ENCODE measurements at places on chromosomes 16 and 17. TPM values are rescaled to one million over a fixed set of nuclear protein-coding genes. Genes with fewer than 3 reads are reported as not detected.

- H3K36me3 ChIP-seq: peaks cover 4% of the 10 kb centered on the region
- H3K27me3 ChIP-seq: no peaks in the 10 kb centered on the region
- peak overlapping the region; percentile 65 for H3K27ac ChIP-seq
- H3K4me3 ChIP-seq: no peak overlapping the region
- DNase-seq: peak; percentile 96
These were observed 31.3 kb downstream of the ZCCHC14 start for GRCh38 chr16:87461466-87461991.

DNA sequence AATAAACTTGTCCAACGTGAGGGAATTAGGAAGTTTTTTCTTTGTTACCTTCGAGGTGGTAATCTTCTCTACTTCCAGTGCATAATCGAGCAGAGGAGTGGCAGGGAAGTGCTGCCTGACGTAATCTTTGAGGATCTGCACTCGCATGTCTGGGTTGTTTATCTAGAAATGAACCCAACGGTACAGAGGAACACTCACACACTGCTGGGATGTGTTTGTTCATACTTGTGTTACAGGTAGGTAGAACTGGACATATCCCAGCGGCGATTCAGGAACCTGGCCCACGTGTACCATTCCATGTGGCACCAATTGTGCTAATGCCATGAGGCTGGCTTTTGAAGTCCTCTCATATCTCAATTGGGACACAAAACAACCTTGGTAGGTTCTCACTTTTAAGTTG lies 4.2 kb upstream of the KLHL11 start:
- peaks cover 17% of the 10 kb centered on the region for H3K36me3 ChIP-seq
- no peak overlapping the region for H3K4me3 ChIP-seq
- H3K4me1 ChIP-seq: no peaks in the 10 kb centered on the region
- no peak overlapping the region for H3K27ac ChIP-seq
- H3K27me3 ChIP-seq: no peaks in the 10 kb centered on the region

GRCh38 chr17:82943339-82943738 lies 103.5 kb upstream of the ZNF750 start:
- H3K27me3 ChIP-seq: no peaks in the 10 kb centered on the region
- H3K27ac ChIP-seq: no peak overlapping the region
- H3K4me1 ChIP-seq: no peaks in the 10 kb centered on the region

DNA sequence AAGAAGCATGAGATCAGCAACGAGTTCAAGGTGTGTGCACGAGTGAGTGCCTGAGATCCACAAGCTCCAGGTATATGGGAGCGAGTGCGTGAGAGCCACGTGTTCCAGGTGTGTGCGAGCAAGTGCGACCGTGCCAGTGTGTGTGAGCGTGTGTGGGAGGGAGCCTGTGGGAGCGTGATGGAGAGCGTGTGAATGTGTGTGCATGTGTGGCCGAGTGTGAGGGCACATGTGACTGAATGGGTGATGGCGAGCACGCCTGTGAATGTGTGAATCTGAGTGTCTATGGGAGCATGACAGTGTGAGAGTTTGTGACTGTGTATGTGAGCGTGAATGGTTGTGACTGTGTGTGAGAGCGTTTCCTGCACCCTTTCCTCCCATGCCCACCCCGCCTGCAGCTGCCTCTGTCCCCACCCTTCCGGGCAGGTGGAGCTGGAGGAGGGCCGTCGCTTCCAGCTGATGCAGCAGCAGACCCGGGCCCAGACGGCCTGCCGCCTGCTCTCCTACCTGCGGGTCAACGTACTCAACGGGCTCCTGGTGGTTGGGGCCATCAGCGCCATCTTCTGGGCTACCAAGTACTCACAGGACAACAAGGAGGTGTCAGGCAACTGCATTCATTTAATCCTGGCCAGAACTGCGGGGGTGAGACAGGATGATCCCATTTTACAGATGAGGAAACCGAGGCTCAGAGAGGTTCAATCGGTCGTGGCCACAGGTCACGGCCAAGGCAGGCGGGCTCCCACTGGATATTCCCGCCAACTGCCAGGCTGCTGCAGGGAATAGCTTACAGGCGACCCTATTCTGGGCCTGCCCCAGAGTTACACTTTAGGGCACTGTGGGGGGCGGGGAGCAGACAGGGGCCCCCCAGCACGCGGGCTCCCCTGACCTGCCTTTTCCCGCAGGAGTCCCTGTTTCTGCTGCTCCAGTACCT lies 3.7 kb downstream of the TMC8 start:
- no peak overlapping the region for H3K4me3 ChIP-seq
- H3K4me1 ChIP-seq: peaks cover 21% of the 10 kb centered on the region
- no peaks in the 10 kb centered on the region for H3K36me3 ChIP-seq
- DNase-seq: peak; percentile 79

ZNF385C gene
- total RNA-seq: 0.32 TPM

MT1E gene
- 251 TPM for total RNA-seq
